AG04450 (cell line): ENCODE measurements at places on chromosomes 6 and 20. TPM values are rescaled to one million over a fixed set of nuclear protein-coding genes. Genes with fewer than 3 reads are reported as not detected.

DNA sequence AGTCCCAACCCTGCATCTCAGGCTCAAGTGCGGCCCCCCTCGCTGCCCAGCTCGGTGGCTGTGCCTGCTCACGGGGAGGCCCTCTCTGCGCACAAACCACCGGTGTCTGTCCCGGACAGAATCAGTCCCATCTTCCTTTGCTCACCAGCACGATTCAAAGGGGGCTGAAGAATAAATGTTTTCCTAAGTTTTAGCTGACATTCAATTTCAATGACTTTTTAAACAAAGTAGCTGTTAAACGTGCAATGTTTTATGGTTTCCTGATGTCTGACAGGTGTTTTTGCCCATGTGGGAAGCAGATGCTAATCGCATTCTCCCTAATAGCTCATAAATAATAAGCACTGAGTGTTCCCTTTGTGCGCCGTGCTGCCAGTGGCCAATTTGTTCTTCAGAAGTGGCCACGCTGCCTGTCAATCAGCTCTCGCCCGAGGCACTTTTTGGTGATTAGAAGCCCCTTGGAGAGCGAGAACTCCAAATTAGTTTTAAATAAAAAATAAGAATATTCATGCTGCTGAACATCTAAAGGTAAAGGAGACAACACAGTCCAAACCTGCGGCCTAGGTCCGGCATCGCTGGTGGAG, 26.3 kb downstream of the BHLHE23 start:
- no peak for DNase-seq

DNA sequence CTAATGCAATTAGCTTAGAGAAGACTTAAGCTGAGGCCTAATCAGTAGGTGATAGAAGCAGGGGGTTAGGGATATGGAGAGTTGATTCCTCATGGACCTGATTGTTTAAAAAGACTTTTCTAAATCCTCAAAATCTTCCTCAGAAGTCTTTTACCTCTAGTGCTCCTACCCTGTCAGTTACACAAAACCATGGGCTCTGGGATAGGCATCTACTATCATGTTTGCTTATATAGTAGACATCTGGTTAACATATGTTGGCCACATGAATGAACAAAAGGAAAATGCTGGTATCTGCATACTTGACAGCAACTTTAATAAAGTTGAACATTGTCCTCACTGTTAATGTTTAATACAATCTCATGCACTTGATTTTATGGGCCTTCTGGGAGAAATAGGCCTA, 61.5 kb upstream of the FKBP1C start:
- DNase-seq, result no peak

DNA sequence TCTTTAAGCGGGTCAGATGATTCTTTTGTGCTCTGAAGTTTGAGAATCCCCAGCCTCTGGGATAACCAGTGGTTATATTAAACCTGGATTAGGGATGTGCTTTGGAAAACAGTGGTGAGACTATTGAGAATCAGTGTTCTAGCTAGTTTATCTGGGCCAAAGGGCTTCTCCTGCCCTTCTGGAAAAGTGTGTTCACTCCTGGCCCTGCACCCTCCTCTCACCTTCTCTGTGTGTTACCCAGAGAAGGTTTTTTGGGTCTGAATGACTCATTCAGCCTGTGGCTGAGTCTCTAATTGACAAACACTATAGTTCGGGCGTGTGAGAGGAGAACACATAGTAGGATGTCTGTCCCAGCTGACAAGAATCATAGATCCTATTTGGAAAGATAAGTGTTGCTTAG, 66.7 kb downstream of the LRRC1 start:
- no peak for DNase-seq

GRCh38 chr6:150004101-150004782, 21.1 kb downstream of the RAET1L start:
- no peak for DNase-seq

CFAP206 gene
- 0.11 TPM in 1 of 2 replicates, not detected in the other for polyA plus RNA-seq

ANKRD66 gene
- polyA plus RNA-seq, result not detected in 2 replicates
